Stimulated activated naive CD4-positive, alpha-beta T cell (primary cell): ENCODE measurements at places on chromosomes 4 and X.

DNA sequence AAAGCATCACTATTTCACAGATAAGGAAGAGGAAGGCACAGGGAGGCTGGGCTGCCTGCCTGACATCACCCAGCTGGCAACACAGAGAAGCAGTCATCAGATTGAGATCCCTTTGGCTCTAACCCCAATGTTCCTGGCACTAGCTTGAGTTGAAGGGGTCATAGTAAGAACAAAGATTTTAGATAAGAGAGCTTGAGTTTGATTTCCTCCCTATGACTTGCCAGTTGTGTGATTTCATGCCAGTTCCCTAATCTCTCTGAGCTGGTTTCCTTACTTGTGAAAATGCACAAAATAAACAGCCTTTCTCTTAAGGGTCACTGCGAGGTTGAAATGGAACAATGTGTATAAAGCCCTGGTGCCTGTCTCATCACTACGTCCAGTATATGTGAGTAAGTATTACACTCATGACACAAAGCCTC is 475.4 kb upstream of the HS3ST1 start:
- no peak for DNase-seq

DNA sequence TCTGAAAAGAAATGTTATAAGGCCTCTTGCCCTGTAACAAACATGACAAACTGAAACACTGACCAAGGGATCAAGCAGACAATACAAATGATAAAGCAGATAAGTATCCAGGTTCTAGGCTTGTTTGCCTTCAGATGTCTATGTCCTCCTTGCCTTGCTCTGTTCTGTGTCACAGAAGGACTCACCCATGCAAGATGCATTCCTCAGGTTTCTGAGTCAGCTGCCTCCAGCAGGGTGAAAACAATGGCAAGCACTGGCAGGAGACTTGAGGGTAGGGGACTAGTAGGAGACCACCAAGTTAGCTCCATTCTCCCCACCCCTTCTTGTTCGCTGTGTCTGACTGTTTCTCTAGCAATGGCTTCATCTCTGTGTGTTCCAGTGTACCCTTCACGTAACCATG is 76.6 kb upstream of the CXXC4 start:
- no peak for DNase-seq

GRCh38 chr4:140756319-140757231 is at the start of gene TBC1D9:
Gene TBC1D9 (minus strand): TSS chr4:140756385. CDS start chr4:140756045, 340 bp downstream.
- no peak for DNase-seq

DNA sequence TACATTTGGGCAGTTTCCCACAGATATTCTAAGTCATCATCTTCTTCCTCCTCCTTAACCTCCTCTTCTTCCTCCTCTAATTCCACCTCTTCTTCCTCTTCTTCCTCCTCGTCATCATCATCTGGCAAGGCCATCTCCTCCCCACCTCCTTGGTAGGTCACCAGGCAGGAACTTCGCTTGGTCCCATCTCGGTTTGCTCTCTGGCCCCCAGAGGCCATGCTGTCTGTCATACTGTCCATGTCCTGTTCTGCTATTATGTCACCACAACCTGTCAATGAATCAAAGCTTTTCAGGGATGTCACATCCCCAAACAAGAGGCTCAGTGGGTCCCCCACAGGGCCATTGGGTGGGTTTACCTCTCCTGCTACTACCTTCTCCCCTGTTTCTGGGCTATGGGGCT is 13.5 kb downstream of the AMER1 start:
- DNase-seq: no peak

DNA sequence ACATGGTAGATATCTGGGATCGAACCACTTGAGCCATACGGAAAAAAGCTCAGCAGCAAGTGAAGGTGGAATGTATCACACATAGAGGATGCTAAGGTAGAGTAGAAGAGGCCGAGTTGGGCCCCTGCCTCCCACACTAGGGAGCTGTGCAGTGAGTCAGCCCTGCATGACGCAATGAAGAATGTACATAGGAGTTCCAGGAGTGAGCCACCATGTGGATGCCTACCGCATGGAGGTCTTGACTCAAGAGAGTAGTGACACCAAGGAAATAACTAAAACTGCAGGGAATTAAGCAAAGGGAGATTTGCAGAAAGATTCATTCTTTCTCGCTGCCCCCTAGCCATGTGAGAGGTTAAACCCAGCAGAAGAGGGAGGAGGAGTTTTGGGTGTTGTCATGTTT is 389.6 kb upstream of the IGFBP7 start:
- no peak for DNase-seq
